Stimulated activated CD4-positive, alpha-beta T cell treated with anti-CD3 and anti-CD28 coated beads, Interleukin-1b, Interleukin-23, amount 100 ng/mL, for 48 hours (primary cell): ENCODE measurements at places on chromosomes 4 and X.

GRCh38 chrX:72208126-72208800, 26.7 kb downstream of the PIN4 start:
- DNase-seq: no peak

- no peak for DNase-seq
Measured at GRCh38 chr4:38194047-38194602, 233.9 kb downstream of the PTTG2 start.

DNA sequence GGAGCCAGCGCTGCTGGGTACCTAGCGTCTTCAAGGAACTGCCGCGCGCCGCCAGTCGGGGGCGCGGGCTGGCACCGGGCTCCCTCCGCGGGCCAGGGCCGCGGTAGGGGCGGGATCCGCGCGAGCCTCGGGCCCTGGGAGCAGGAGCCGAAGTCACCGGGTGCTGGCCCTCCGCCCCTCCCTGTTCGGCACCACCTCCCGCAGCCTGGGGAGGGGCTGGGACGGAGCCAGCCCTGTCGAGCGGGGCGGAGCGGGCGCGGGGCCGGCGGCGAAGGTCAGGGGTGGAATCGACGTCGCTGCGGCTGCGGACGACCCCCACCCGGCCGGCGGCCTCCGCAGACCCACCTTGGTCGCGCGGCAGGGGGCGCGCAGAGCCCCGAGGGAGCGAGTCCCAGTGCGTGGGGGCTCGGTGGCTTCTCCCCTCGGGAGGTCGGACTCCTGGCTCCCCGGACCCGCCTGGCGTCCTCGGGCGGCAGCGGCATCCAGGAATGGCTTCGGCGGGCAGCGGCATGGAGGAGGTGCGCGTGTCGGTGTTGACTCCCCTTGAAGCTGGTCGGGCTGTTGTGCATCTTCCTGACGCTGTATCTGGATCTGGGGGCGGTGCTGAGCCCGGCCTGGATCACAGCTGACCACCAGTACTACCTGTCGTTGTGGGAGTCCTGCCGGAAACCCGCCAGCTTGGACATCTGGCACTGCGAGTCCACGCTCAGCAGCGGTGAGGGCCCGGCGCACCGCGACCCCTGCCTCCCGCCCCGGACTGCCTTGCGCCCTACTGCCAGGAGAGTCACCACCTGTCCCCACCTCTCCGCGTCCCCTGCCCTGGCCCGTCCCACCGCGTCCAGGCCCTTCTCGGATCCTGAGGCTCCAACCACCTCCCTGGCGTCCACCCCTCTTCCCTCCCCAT, 50.5 kb upstream of the FAM47C start:
- DNase-seq: no peak

DNA sequence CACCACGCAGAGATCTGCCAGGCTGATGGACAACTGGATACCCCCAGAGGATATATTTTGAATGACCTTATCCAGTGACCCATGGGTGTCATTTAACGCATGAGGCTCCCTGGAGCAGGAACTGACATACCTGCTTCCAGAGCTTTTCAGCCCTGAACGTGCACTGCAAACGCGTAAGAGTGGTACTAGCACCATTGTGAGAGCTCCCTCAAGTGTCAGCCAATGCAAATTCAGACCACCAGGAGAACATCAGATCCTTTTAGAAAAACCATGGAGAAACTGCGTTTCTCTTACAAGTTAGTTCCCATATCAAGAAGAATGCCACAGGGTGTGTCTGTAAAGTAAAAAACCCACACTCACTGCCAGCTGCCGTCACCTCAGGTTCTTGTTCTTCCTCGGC, 7.3 kb downstream of the TREX2 start:
- no peak for DNase-seq

GRCh38 chr4:38046727-38047489, 86.7 kb downstream of the PTTG2 start:
- no peak for DNase-seq

DNA sequence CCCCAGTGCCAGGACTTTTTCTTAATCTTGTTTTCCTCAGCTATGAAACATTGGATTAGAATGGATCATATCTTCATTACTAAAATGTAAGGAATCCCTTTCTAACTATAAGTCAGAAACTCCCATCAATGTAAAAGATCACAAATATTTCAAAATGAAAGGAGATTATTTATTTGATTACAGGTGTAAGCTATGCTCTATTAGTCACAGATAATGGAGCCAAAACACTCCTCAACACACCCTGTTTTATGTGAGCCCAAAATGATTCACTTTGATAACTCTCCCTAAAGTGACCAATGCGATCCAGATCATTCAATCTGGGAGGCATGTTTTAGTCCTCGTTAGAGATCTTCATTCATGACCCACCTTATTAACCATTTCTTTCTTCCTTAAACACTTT, 566.7 kb upstream of the TENM3 start:
- DNase-seq: no peak

DNA sequence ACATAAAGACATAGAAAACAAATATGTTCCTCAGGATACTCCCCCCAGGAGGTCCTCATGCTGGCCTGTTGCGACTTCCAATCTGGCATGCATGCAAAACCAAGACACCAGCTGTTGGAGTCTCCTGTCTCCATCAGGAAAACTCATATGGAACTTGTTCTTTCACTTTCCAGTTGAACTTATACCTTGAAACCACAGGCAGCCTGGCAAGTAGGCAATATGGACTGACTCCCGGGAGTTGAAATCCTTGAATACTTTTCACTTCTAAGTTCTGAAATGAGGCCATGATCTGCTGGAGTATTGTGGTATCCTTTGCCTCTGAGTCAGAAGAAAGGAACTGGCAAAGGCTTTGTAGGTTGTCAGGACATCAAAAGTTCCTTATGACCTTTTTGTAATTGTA, 444.2 kb downstream of the IDS start:
- DNase-seq: no peak

- DNase-seq: no peak
Measured at GRCh38 chrX:16774746-16775145, 11.5 kb upstream of the TXLNG start.

- DNase-seq: no peak
Measured at GRCh38 chr4:81625422-81626417, 154.0 kb upstream of the RASGEF1B start.

GRCh38 chr4:40281913-40282312, 53.2 kb upstream of the CHRNA9 start:
- DNase-seq: no peak

DNA sequence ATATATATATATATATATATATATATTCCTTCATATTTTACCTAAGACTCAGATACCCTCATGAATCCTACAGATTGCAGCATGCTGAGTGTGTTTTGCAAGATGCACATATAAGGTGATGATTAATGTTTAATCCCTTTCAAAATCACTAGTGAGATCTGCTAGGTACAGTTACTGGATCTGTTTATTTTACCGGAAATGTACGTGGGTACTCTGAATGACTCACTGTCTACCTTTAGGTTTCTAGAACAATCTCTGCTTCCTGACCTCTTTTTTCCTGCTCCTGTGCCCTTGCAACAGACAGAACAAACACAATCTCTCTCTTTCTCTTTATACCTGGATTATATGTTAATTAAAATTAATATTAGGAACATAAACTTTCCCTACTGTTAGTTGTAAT, 379.6 kb downstream of the FAM133A start:
- no peak for DNase-seq

DNA sequence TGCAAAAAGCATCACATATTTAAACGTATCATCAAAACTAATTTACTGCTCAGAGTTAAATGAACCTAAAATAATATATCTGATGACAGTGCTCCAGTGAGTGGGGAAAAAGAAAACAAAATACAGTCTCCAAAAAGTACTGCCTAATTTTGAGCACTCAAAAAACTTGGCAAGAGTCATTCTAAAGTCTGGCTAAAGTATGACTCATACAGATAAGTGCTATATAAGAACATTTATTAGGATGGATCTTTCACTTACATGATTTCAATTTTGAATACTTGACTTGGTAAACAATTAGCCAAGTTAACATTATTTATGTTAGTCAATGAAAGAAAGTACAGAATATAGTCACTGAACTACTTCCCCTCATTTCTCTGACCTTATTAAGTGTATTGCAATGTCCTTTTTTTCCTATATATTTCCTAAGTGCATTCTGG, 27.2 kb downstream of the FBXO8 start:
- no peak for DNase-seq

DNA sequence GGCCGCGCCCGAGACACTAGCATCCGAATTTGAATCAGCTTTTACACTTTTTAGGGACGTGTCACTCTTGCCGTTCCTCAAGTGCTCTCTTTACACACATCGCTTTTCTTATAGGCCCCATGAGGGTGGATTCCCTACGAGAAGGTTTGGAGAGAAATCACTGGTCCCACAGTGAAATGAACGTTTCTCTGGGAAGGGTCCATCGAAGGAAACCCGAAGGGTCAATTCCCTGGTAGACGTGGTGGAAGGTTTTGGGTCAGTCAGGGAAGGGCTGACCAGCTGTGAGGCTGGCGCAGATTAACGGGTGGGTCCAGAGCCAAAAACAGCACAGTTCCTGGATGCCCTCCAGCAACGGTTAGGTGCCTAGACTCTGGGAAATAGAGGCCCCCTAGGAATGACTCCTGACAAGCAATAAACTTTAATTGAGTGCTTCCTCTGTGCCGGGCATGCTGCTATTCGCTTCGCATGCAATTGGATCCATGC, 35.9 kb downstream of the ETDC start:
- no peak for DNase-seq

DNA sequence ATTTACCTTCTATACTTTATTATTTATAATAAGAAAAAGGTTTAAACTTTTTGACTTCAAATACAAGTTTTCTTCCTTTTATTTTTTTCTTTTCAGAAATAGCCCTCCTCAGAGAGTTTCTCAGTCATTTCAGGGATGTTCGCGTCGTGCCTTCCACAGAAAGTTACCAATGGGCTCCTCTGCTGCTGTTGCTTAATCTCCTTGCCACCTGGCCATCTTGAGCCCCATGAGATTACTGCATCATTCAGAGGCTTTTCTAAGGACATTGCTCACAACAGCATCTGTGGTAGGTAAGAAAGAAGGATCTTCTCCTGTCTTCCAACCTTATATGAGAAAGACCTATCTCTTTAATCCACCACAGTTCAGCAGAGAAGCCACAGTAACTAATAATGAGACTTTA, 1361.9 kb upstream of the ADGRL3 start:
- DNase-seq: no peak

- no peak for DNase-seq
Measured at GRCh38 chr4:1793496-1793840, 375 bp downstream of the FGFR3 start.

- DNase-seq: no peak
Measured at GRCh38 chr4:163613383-163613782, 118.9 kb downstream of the TMA16 start.

GRCh38 chrX:153580700-153581386, 18.1 kb downstream of the CCNQ start:
- no peak for DNase-seq

DNA sequence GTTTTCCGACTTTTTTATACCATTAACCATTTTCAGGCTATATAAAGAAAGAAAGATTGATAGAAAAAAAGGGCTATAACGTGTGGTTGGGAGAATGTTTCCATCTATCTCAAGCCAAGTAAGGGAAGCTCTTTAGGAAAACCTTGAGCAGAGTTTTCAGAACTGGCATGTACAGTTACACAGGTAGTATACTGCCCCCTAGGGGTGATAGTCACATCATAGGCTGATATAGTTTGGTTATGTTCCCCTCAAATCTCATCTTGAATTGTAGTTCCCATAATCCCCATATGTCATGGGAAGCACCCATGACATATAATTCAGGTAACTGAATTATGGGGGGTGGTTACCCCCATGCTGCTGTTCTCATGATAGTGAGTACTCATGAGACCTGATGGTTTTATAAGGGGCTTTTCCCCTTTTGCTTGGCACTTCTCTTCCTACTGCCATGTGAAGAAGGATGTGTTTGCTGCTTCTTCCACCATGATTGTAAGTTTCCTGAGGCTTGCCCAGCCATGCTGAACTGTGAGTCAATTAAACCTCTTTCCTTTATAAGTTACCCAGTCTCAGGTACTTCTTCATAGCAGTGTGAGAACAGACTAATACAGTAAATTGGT, 186.8 kb downstream of the TMA16 start:
- DNase-seq: no peak

DNA sequence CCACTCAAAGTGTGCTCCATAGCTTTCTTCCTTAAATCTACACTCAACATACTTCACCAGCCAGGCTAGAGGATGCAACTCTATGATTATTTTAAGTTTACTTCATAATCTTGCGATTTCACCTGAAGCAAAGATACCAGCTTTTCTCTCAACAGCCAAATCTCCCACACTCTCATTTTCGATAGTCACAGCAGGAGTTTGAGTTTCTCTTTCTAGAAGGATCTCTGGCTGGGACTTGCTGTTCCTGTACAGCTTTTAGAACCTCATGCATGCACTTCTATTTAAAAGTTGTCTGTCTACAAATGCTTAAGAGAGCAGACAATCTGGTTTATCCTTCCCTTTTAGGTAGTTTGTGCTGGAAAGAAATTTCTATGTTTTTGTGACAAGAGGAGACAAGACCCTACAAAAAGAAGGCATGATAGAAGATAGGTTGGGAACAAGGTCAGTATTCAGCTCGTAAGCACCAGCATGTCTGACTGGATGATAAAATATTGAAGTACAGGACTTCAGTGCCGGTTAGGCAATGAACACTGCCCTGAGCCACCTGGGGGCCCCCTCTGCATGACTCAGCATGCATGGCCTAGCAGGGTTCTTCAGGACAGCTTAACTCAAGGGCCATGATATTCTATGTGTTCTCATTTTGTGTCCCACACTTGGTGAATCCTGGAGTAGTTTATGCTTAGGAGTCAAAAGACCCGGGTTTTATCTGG, 65.6 kb downstream of the ATXN3L start:
- DNase-seq: no peak

GRCh38 chr4:182758273-182758672, 158.9 kb downstream of the DCTD start:
- DNase-seq: no peak

- no peak for DNase-seq
Measured at GRCh38 chr4:69991016-69991415, 4.8 kb upstream of the STATH start.

- no peak for DNase-seq
Measured at GRCh38 chrX:13009273-13009672, 34.4 kb downstream of the TMSB4X start.

GRCh38 chr4:114082348-114082747, 102.9 kb upstream of the ARSJ start:
- DNase-seq: no peak

DNA sequence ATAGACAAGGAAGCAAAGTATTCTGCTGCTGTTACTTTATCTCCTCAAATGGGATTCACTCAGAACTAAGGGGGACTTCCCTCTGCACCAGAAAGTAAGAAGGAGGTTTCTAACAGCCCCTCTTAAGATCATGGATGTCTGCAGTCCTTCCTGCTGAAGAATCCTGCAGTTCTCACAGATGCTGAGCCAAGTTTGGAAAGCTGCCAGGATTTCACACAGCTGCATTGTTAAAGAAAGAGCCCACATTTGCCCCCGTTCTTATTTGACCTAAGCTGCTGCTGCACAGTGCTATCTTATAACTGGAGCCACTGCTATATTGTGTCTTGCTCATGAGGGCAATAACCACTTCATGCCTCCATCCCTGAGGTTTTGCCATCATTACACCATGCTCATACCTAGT, 81.1 kb downstream of the FAAH2 start:
- DNase-seq: no peak
